ENCODE measurements at places on chromosomes 5 and 9. TPM values are rescaled to one million over a fixed set of nuclear protein-coding genes. Genes with fewer than 3 reads are reported as not detected.

ARID3C gene
- total RNA-seq: 2.6 TPM

PTBP3 gene
- total RNA-seq: 34.1 TPM

- no peak for DNase-seq
- H3K4me3 ChIP-seq: no peak overlapping the region
- H3K4me1 ChIP-seq: no peaks in the 10 kb centered on the region
Measured at GRCh38 chr5:125492977-125493376, 746.5 kb upstream of the ZNF608 start.

CAVIN4 gene
- total RNA-seq: 0.05 TPM

NRG2 gene
- total RNA-seq: not detected

GRCh38 chr5:154972476-154973080 lies 31.7 kb downstream of the MRPL22 start:
- H3K27ac ChIP-seq: no peak overlapping the region
- no peak overlapping the region for H3K4me3 ChIP-seq
- no peak for DNase-seq
- H3K36me3 ChIP-seq: no peaks in the 10 kb centered on the region
- no peaks in the 10 kb centered on the region for H3K27me3 ChIP-seq

GRCh38 chr5:89147031-89147430 lies 264.0 kb upstream of the MEF2C start:
- no peaks in the 10 kb centered on the region for H3K36me3 ChIP-seq
- no peaks in the 10 kb centered on the region for H3K27me3 ChIP-seq

HTR4 gene
- total RNA-seq: 1.8 TPM

DNA sequence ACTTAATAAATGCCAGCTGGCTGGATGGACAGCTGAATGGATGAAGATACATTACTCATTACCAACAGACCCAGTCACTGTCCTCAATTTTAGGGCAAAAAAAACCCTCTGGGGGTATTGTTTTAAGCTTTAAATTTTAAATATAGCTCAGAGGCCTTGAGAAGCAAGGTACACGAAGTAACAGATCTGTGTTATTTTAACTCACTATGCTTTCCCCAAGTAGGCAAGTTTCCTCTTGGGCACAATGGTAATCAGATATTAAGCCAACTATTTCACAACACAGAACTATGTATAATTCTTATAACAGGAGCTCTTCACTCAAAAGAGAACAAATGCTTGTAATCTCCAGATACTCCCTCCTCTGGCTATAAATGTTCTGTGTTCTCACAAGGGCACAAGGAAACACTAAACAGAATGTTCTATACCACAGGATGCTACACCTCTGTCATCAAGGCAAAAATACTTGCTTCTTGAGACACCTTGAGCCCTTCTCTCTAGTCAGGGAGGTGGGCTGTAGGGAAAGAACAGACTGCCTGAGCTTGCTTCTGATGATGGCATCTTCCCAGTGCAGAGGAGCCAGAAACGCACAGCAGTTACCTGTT lies 443.8 kb downstream of the SPOCK1 start:
- H3K36me3 ChIP-seq: no peaks in the 10 kb centered on the region
- H3K4me1 ChIP-seq: no peaks in the 10 kb centered on the region
- no peak for DNase-seq
- no peaks in the 10 kb centered on the region for H3K27me3 ChIP-seq
- H3K4me3 ChIP-seq: no peak overlapping the region

PIP5K1B gene
- total RNA-seq: 0.33 TPM

DNA sequence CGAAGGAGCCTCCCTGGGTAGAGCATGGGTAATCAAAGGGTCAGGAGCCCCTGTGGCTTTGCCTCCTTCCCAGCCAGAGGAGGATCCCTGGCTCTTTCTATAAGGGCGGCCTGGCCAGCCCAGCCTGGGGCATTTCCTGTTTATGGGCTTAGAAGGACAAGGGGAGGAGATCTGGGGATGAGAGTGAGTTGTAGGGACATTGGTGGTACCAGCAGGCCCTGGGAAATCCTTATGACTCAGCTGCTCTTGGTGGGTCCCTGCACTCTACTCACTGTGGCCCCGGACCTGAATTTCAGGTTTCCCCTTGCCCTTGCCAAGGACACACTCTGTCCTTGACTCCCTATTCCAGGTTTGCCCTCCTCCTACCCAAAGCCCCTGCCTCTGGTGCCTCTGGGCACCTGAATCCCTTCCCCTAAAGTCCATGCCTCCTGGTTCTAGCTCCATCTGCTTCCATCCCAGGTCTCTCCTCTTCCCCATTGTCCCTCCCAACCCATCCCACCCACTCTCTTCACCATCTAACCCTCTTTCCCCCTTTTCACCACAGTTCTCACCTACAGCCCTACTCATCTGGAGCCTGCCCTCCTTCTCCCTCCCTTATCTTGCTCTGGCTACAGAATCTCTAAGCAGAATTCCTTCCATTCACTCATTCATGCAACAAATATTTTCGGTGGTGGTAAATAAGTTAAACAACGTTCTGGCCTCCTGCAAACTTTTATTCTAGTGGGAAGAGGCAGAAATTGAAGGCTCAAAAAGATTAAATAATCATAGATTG lies 34.9 kb downstream of the PCDH1 start:
- no peaks in the 10 kb centered on the region for H3K36me3 ChIP-seq
- H3K4me1 ChIP-seq: peaks cover 47% of the 10 kb centered on the region
- peak overlapping the region; percentile 29 for H3K27ac ChIP-seq

TPM2 gene
- total RNA-seq: 4.3 TPM

GARIN3 gene
- total RNA-seq: not detected

DNA sequence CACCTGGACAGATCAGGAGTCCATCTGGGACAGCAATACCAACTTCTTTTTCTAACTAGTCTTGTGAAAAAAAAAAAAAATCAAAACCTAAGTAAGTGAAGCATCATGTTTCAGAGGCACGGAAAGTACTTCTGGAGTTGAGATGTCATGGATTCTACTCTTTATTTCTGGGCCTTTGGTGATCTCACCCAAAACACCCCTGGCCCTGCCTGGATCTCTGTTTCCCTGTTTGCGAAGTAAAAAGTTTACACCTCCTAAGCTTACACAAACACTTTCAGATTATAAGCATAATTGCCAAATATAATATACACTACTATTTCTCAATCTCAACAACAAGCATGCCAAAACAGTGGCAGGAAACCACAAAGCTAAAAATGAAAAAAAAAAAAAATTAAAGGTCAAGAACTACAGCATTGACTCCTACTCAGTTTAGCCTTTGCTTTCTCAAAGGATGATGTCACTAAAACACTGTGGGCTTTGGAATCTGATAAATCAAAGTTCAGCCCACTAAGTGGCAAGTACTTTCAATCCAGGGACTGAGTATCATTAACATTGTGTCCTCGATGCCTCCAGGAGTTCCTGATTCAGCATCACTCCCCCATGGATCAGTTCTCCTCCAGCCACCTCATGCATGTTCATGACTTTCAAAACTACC lies 291.9 kb downstream of the NFIB start:
- no peak overlapping the region for H3K4me3 ChIP-seq
- no peaks in the 10 kb centered on the region for H3K27me3 ChIP-seq
- H3K27ac ChIP-seq: no peak overlapping the region
- no peaks in the 10 kb centered on the region for H3K36me3 ChIP-seq

- no peak overlapping the region for H3K4me3 ChIP-seq
- H3K4me1 ChIP-seq: no peaks in the 10 kb centered on the region
- no peaks in the 10 kb centered on the region for H3K36me3 ChIP-seq
- no peaks in the 10 kb centered on the region for H3K27me3 ChIP-seq
- no peak overlapping the region for H3K27ac ChIP-seq
Measured at GRCh38 chr5:107593009-107593408, 77.7 kb downstream of the EFNA5 start.

CORO2A gene
- total RNA-seq: 2.8 TPM

GRCh38 chr5:39211773-39212172 lies 7.6 kb downstream of the FYB1 start:
- H3K4me1 ChIP-seq: no peaks in the 10 kb centered on the region
- peak overlapping the region; percentile 24 for H3K27ac ChIP-seq
- no peak overlapping the region for H3K4me3 ChIP-seq
- no peaks in the 10 kb centered on the region for H3K36me3 ChIP-seq
- H3K27me3 ChIP-seq: no peaks in the 10 kb centered on the region
- DNase-seq: no peak

DNA sequence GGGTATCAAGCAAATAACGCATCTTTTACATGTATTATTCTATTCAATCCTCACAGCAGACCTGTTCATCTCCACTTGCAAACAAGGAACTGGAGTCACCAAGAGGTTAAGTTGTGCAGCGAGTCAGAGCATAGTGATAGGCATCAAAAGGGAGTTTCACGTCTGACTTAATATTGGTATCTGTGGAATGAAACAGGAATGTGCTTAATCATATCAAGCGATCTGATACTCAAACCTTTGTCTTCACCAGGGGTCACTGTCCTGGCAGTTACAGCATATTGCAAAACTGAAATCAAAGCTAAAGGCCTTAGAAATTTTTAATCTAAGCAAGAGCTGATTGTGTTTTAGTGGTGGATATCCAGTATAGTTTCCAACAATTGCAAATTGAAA lies 271.6 kb downstream of the PLK2 start:
- DNase-seq: no peak
- no peaks in the 10 kb centered on the region for H3K36me3 ChIP-seq
- no peaks in the 10 kb centered on the region for H3K27me3 ChIP-seq
- peaks cover 11% of the 10 kb centered on the region for H3K4me1 ChIP-seq
- no peak overlapping the region for H3K4me3 ChIP-seq

GRCh38 chr5:171573021-171573420 lies 153.6 kb downstream of the FGF18 start:
- H3K27me3 ChIP-seq: no peaks in the 10 kb centered on the region
- no peaks in the 10 kb centered on the region for H3K4me1 ChIP-seq
- DNase-seq: no peak
